CD8-positive, alpha-beta memory T cell (primary cell): ENCODE measurements at places on chromosomes 5 and 9. TPM values are rescaled to one million over a fixed set of nuclear protein-coding genes. Genes with fewer than 3 reads are reported as not detected.

GPR107 gene
- total RNA-seq: 21.4 TPM

FCN2 gene
- total RNA-seq: not detected

PCDHA12 gene
- total RNA-seq: not detected

C5orf58 gene
- total RNA-seq: not detected

GRCh38 chr9:122151267-122151828 lies 8.2 kb downstream of the NDUFA8 start:
- DNase-seq: no peak
- no peak overlapping the region for H3K27ac ChIP-seq
- H3K4me1 ChIP-seq: peaks cover 4% of the 10 kb centered on the region
- H3K36me3 ChIP-seq: peaks cover 4% of the 10 kb centered on the region

GRCh38 chr5:115274584-115274983 lies 11.9 kb upstream of the PGGT1B start:
- H3K4me3 ChIP-seq: no peak overlapping the region
- no peaks in the 10 kb centered on the region for H3K27me3 ChIP-seq
- DNase-seq: no peak

GRCh38 chr9:83570359-83570758 lies 32.2 kb upstream of the FRMD3 start:
- no peak overlapping the region for H3K4me3 ChIP-seq
- H3K27ac ChIP-seq: no peak overlapping the region
- H3K27me3 ChIP-seq: no peaks in the 10 kb centered on the region
- no peaks in the 10 kb centered on the region for H3K36me3 ChIP-seq

DNA sequence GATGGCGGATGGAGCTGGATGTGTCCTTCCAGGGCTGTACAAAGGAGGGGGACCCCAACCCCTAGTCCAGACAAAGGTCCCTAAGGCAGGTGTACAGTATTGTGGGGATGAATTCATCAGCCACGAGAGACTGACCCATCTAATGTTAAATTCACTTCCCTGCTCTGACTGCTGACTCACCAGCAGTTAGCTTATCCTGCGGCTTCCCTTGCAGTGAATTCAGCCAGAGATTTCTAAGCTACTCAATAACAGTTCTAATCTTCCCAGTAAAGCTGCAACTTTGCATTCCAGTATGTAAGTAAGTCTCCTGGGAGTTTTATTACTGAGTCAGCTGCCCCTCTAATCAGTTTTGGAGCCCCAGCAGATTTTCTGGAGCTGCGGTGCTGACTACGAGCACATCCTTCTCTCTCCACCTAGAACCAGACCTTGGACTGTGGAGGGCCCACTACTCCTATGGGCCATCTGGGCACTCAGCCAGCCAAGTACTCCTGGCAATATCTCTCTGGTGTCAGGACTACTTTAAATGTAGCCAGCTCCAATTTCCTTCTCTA lies 16.1 kb downstream of the B4GALT1 start:
- H3K36me3 ChIP-seq: no peaks in the 10 kb centered on the region
- no peak overlapping the region for H3K27ac ChIP-seq
- H3K4me3 ChIP-seq: no peak overlapping the region

GRCh38 chr5:8641786-8642505 lies 773.0 kb downstream of the MTRR start:
- no peak overlapping the region for H3K27ac ChIP-seq
- H3K27me3 ChIP-seq: no peaks in the 10 kb centered on the region
- DNase-seq: no peak
- H3K36me3 ChIP-seq: no peaks in the 10 kb centered on the region
- H3K4me1 ChIP-seq: no peaks in the 10 kb centered on the region

GRCh38 chr5:1546556-1546955 lies 22.8 kb upstream of the LPCAT1 start:
- H3K27ac ChIP-seq: no peak overlapping the region
- no peaks in the 10 kb centered on the region for H3K36me3 ChIP-seq
- no peak for DNase-seq
- no peaks in the 10 kb centered on the region for H3K27me3 ChIP-seq
- no peak overlapping the region for H3K4me3 ChIP-seq

- no peaks in the 10 kb centered on the region for H3K27me3 ChIP-seq
- no peak overlapping the region for H3K27ac ChIP-seq
- peaks cover 79% of the 10 kb centered on the region for H3K36me3 ChIP-seq
- H3K4me1 ChIP-seq: peaks cover 47% of the 10 kb centered on the region
- no peak for DNase-seq
Observed at GRCh38 chr5:138569782-138570181, 5.4 kb downstream of the HSPA9 start.

- H3K4me1 ChIP-seq: no peaks in the 10 kb centered on the region
- no peak overlapping the region for H3K4me3 ChIP-seq
- no peaks in the 10 kb centered on the region for H3K36me3 ChIP-seq
- H3K27ac ChIP-seq: no peak overlapping the region
- no peaks in the 10 kb centered on the region for H3K27me3 ChIP-seq
Observed at GRCh38 chr9:26170190-26170589, 491.9 kb upstream of the TUSC1 start.

- H3K4me1 ChIP-seq: no peaks in the 10 kb centered on the region
- no peak overlapping the region for H3K27ac ChIP-seq
- H3K27me3 ChIP-seq: no peaks in the 10 kb centered on the region
- no peak overlapping the region for H3K4me3 ChIP-seq
Observed at GRCh38 chr9:3698076-3698475, 172.3 kb upstream of the RFX3 start.

DNA sequence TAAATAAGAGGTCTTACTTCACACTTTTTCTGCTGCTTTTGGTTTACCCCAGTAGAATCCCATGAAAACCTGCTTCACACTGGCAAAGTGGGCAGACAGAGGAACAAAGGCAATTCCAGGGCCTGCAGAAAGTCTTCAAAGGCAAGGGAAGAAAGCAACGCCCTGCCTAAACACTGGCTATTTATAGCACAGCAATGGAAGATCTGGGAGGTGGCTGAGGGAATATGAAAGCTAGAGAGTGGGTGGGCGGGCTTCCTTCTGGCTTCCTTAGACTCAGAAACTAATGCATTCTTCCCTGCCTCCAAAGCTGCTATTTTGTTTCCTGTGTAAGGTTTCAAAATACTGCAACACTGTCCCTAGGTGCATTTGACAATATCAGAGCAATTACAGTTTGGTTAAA lies 46.8 kb downstream of the ELAVL2 start:
- no peaks in the 10 kb centered on the region for H3K36me3 ChIP-seq
- no peaks in the 10 kb centered on the region for H3K4me1 ChIP-seq
- H3K27me3 ChIP-seq: no peaks in the 10 kb centered on the region
- no peak for DNase-seq
- H3K4me3 ChIP-seq: no peak overlapping the region

GRCh38 chr9:109538346-109538745 lies 40.2 kb upstream of the PTPN3 start:
- no peak overlapping the region for H3K27ac ChIP-seq
- no peaks in the 10 kb centered on the region for H3K4me1 ChIP-seq
- no peaks in the 10 kb centered on the region for H3K27me3 ChIP-seq
- no peaks in the 10 kb centered on the region for H3K36me3 ChIP-seq

- H3K36me3 ChIP-seq: no peaks in the 10 kb centered on the region
- DNase-seq: no peak
- no peaks in the 10 kb centered on the region for H3K27me3 ChIP-seq
- H3K4me1 ChIP-seq: no peaks in the 10 kb centered on the region
Observed at GRCh38 chr5:81146031-81146430, 87.1 kb upstream of the CKMT2 start.

GRCh38 chr9:73179589-73179988 lies 27.9 kb downstream of the ANXA1 start:
- H3K27ac ChIP-seq: no peak overlapping the region
- H3K27me3 ChIP-seq: no peaks in the 10 kb centered on the region
- no peaks in the 10 kb centered on the region for H3K4me1 ChIP-seq
- no peaks in the 10 kb centered on the region for H3K36me3 ChIP-seq

GRCh38 chr5:153584126-153584959 lies 93.9 kb downstream of the GRIA1 start:
- DNase-seq: no peak
- no peak overlapping the region for H3K4me3 ChIP-seq
- H3K27ac ChIP-seq: no peak overlapping the region
- no peaks in the 10 kb centered on the region for H3K4me1 ChIP-seq

GRCh38 chr5:154159343-154159742 lies 31.2 kb upstream of the GALNT10 start:
- no peak overlapping the region for H3K27ac ChIP-seq
- H3K4me3 ChIP-seq: no peak overlapping the region
- H3K27me3 ChIP-seq: no peaks in the 10 kb centered on the region
- no peak for DNase-seq
- no peaks in the 10 kb centered on the region for H3K36me3 ChIP-seq
- H3K4me1 ChIP-seq: no peaks in the 10 kb centered on the region
